Activated T-cell treated with anti-CD3 and anti-CD28 coated beads, Interleukin-2, amount 50 U/mL, for 48 hours (primary cell): ENCODE measurements at places on chromosomes 3 and 15.
A peak's percentile ranks its signal among the peaks of the same experiment; 100 is the strongest.

- DNase-seq: no peak
Observed at GRCh38 chr3:146653978-146654377, 48.8 kb upstream of the PLSCR5 start.

DNA sequence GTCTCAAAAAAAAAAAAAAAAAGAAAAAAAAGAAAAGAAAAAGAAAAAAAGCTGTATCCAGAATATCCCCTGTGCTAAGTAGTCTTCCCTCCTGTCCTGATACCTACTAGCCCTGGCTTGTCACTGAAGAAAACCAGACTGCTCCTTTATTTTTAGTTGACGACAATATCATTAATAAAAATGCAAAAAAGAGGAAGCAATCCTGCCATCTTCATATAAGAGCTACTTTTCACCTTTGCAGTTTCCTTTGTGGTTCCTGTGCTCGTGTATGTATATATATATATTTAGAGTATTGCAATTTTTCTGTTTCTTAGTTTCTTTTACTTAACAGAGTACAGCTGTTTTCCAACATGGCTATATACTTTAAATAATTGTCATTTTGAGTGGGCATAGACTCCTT lies 13.6 kb downstream of the C3orf20 start:
- DNase-seq: no peak

- DNase-seq: no peak
Observed at GRCh38 chr3:69113536-69113935, 8.9 kb downstream of the LMOD3 start.

- no peak for DNase-seq
Observed at GRCh38 chr15:100766243-100767000, 113.2 kb upstream of the ALDH1A3 start.

GRCh38 chr3:103170651-103171050 lies 735.8 kb downstream of the ZPLD1 start:
- DNase-seq: no peak

GRCh38 chr3:85632921-85633320 lies 674.1 kb downstream of the CADM2 start:
- DNase-seq: no peak

DNA sequence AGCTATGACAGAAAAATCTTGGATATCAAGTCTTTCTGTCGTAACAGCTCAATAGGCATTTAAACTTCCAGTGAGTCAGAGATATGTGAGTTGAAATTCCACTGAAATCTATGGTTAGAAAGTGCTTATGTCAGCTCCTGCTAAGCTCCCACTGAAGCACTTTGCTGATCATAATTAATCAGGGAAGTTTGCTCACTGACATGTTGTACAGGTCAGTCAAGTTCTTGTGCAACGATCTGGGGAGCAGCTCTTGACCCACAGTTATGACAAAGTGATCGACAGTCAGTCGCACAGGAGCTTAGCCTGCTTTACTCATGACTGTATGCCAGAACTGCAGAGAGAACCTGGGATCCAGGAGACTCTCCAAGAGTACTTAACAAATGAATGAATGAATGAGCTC lies 453.5 kb downstream of the SOX2 start:
- DNase-seq: no peak

DNA sequence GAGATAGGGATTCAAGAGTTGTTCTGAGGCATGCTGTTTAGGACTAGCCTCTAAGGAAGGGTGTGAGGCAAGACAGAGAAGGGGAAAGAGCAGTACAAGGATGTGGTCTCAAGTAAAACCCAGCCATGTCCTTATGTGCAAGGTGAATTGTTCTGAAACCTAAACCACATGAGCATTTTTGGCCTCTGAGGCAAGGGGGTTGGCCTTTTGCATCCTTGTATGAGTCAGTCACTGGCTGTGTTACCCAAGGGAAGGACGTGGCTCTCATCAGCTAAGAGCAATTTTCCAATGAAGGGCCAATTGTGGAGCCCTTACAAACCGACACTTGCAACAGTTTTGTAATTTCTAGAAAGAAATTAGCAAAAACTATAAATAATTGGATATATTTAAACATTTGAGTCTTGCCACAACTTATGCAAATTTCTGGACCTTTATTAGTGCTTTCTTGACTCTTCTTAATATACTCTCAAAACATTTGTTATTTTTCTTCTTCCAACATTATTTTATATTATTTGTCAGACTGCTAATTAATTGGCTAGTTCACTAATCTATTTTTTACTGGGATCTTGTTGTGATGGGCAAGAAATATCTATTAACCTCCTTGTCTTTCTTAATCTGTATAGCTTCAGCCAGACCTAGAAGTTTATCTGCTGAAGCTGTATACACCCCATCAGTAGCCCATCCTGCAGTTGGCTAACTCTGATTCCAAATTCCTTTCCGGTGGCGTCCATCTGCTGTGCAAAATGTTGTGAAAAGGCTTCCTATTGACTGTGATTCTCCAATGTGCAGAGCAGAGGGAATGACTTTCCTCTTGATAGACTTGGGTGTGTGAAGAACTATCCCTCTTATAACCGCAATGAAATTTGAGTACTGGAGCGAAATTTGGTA lies 97.7 kb upstream of the P2RY1 start:
- no peak for DNase-seq

DNA sequence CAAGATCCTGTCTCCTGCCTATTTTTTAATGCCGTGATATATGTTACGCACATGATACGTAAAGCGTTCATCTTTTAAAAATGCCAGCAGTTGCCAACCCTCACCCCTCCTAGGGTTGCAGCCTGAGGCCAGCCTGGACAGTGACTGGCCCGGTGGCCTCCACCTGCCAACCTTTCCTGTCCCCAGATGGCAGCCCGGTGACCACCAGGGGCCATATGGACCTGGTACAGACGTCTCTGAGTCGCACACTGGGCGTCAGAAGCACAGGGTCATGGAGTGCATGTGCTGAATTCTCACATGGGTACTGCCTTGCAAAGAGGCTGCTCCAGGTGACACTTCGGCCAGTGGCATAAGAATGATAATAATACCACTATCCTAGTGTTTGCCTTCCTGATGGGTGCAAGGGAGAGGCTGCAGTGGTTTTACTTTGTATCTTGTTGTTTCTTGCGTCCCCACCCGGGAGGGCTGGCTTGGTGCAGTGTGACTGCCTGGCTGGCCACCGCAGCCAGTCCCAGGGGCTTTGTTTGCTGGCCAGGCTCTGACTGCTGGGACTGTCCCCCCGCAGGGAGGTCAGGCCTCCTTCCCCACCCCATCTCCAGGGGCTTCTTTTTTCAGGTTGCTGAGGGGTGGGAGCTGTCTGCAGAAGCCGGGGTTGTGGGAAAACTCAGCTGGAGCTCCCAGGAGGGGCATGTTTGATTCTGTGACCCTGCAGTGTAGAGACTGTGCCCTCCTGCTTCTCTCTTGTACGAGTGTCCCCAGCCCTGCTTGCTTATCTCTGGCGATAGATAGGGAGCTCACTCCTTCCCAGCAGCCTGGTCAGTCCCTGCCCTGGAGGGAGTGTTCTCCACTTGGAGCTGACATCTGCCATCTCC lies 16.9 kb downstream of the FBLN2 start:
- no peak for DNase-seq

DNA sequence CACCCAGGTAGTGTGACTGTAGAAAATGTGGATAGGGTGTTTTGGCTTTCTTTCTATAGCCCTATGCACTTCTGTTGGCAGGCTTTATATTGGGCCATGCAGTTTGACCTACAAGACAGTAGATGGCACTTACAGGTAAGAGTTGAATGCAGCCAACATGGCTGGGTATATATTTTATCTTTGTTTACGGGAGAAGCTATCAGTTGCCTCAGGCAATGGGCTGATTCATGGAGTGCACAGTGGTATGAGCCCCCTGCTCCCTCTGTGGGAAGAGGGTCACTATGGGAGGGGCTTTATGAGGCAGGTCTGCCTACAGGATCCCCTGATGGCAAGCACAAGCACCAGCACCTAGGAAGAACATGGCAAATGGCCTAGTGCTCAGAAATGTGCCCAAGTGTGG lies 301.2 kb upstream of the CDIN1 start:
- DNase-seq: no peak

DNA sequence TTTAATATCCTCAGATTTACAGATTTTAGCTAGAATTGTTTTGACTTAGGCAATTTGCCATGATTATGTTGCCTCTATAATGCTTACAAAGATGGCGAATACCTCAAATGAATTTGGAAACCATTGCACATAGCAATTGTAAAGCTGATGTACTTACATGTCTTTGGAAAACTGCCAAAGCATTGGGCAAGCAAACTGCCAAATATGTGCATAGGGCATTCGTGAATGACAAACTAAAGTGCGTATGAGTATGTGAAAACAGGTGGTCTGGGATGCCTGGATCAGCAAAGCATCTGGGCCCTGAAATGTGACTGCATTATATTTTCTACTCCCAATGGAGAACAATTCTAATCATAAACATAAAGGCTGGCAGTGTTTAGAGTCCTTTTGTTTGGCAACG lies 445.3 kb upstream of the ROBO1 start:
- DNase-seq: no peak

- no peak for DNase-seq
Observed at GRCh38 chr15:87394676-87395075, 861.9 kb downstream of the NTRK3 start.

- DNase-seq: no peak
Observed at GRCh38 chr15:65195548-65195923, 10.4 kb upstream of the CLPX start.

DNA sequence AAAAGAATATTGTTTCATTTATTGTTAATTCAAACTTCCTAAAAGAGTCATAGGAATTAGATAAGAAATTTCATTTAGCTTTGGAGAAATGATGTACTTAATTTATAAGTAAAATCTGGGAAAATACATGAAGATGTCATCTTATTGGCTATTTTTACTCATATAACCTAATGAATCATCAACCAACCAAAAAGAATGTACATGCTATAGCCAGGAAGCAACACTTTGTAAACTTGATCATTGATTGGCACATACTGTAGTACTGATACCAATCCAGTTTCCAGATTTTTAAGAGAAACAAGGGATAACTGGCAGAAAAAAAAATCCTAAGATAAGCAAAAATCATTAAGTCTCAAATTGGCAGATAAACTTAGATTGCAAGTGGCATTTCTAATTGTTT lies 207.9 kb upstream of the CDIN1 start:
- DNase-seq: no peak

DNA sequence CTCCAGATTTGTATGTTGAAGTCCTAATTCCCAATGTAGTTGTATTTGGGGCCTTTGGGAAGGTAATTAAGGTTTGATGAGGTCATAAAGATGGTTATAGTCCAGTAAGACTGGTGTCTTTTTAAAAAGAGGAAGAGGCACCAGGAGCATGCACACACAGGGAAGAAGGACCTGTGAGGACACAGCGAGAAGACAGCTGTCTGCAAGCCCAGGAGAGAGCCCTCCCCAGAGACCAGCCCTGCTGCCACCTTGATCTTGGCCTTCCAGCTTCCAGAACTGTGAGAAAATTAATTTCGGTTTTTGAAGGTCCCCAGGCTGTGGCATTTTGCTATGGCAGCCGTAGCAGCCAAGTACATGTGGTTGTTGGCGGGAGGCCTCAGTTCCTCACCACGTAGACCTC lies 32.8 kb upstream of the TSEN2 start:
- DNase-seq: no peak

DNA sequence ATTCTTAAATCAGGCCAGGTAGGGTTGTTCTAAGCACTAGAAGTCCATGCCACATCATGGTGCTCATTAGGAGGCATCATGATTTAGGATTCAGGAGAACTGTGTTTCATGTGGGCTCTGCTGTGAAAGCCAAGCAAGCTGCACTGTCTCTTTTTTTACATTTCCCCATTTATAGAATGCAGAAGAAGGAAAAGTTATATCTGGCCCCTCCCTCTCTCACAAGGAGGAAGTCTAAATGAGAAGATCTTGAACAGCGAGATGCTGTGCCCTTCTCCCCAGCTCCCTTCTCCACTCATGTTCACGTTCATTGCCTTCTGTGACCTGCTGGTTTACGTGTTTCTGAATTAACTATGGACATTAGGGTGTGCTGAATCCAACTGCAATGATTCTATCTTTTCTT lies 178.5 kb upstream of the RASGRP1 start:
- DNase-seq: no peak

DNA sequence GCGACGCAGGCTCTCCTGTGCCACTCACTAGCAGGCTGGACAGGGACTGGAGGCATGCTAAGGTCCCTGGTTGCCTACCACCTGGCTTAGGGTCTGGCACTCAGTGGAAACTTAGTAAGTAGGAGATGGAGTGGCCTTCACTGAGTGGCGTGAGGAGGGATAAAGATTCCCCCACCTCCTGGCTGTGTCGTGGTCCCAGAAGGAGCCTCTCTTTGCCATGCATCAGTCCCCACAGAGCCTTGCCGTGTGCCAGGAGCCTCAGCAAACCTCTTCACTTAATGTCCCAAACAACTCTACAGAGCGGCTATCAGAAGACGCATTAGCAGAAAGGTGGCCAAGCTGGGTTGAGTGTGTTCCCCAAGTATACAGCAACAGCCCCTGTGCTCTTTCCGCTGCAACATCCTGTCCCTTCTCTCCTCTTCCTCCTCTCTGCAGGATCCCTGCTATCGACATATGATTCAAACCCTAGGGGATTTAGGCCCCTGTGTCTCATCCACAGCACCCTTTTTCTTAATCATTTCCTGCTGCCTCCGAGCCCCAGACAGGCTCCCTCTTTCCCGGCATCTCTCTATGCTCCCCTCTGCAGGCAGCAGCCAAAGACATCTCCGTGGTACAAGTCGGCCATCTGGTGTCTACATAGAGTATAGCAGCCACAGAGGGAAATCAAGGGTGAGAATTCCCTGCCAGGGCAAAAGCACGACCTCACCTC lies 66.7 kb downstream of the SLC6A1 start:
- DNase-seq: peak; percentile 64

GRCh38 chr3:180311242-180311641 lies 274.5 kb upstream of the PEX5L start:
- DNase-seq: no peak

GRCh38 chr15:92839696-92840095 lies 60.4 kb upstream of the CHD2 start:
- DNase-seq: peak; percentile 42

GRCh38 chr3:193049935-193050334 lies 132.3 kb upstream of the MB21D2 start:
- no peak for DNase-seq

DNA sequence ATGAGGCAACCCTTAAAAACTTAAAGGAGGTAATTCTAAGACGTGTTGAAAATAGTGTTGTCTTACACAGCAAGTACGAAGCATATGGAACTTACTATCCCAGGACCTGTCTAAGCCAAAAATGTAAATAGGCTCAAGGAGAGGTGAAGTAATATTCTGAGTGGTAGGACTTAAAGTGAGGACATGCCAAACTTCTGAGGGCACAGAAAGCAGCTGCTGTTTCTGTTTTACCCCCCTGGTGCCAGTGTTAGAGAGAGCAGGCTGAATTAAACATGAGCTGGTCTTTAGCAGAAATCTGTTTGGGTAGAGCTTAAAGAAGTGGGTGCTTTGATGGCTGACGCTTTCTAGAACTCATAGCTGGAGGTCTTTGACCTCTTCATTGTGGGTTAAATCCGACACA lies 149.7 kb upstream of the NPHP3 start:
- no peak for DNase-seq
